Chondrocyte (in vitro differentiated cells): ENCODE measurements at places on chromosomes 12 and 14. TPM values are rescaled to one million over a fixed set of nuclear protein-coding genes. Genes with fewer than 3 reads are reported as not detected.

SLC4A8 gene
- 2.4 to 5.4 TPM (median 2.7 TPM) in 3 replicates for total RNA-seq

ACOT4 gene
- 1.4 to 4.3 TPM (median 4.0 TPM) in 3 replicates for total RNA-seq

ZNF384 gene
- total RNA-seq: 50.7 to 56.2 TPM (median 55.1 TPM) in 3 replicates

TMEM121 gene
- total RNA-seq: 4.4 to 8.9 TPM (median 6.0 TPM) in 3 replicates

ARMH4 gene
- 22.7 to 30.4 TPM (median 23.3 TPM) in 3 replicates for total RNA-seq

DHRS1 gene
- 25.6 to 41.4 TPM (median 29.3 TPM) in 3 replicates for total RNA-seq

KLRC3 gene
- not detected in 3 replicates for total RNA-seq

DNA sequence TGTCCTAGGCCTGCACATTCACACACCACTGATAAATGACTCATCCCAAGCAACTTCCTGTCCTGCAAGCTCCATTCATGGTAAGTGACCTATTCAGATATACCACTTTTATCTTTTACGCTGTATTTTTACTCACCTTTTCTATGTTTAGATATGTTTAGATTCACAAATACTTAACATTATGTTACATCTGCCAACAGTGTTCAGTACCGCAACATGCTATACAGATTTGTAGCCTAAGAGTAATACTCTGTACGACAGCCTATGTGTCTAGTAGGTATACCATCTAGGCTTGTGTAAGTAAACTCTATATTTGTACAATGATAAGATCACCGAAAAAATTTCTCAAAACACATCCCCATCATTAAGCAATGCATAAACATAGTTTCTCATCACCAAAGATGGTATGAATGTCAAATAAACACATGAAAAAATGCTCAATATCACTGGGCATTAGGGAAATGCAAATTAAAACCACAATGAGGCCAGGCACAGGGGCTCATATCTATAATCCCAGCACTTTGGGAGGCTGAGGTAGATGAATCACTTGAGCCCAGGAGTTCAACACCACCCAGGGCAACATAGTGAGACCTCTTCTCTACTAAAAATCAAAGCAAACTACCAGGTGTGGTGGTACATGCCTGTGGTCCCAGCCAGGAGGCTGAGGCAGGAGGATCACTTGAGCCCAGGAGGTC, 20.7 kb downstream of the ATXN2 start:
- H3K4me3 ChIP-seq: no peak overlapping the region
- peak overlapping the region; percentile 65 for H3K27ac ChIP-seq
- DNase-seq: no peak

- no peaks in the 10 kb centered on the region for H3K36me3 ChIP-seq
- no peak overlapping the region for H3K4me3 ChIP-seq
- DNase-seq: no peak
- H3K27me3 ChIP-seq: no peaks in the 10 kb centered on the region
- H3K4me1 ChIP-seq: peaks cover 3% of the 10 kb centered on the region
Measured at GRCh38 chr12:13033476-13033875, 10.7 kb upstream of the FAM234B start.

GRCh38 chr14:90517076-90517841, 120.4 kb downstream of the CALM1 start:
- no peak for DNase-seq
- H3K4me3 ChIP-seq: no peak overlapping the region
- H3K4me1 ChIP-seq: peaks cover 15% of the 10 kb centered on the region

- peaks cover 2% of the 10 kb centered on the region for H3K36me3 ChIP-seq
- peaks cover 17% of the 10 kb centered on the region for H3K4me1 ChIP-seq
- H3K27me3 ChIP-seq: no peaks in the 10 kb centered on the region
- H3K27ac ChIP-seq: peak overlapping the region; percentile 68
- DNase-seq: no peak
Measured at GRCh38 chr12:130288691-130289090, 49.0 kb upstream of the PIWIL1 start.

GRCh38 chr14:71734885-71735284, 197.3 kb upstream of the RGS6 start:
- H3K27ac ChIP-seq: no peak overlapping the region
- H3K36me3 ChIP-seq: peaks cover 56% of the 10 kb centered on the region
- H3K4me1 ChIP-seq: peaks cover 27% of the 10 kb centered on the region
- no peak overlapping the region for H3K4me3 ChIP-seq
- no peaks in the 10 kb centered on the region for H3K27me3 ChIP-seq
- no peak for DNase-seq

- peaks cover 2% of the 10 kb centered on the region for H3K27me3 ChIP-seq
- no peak overlapping the region for H3K4me3 ChIP-seq
- H3K27ac ChIP-seq: no peak overlapping the region
- no peaks in the 10 kb centered on the region for H3K36me3 ChIP-seq
Measured at GRCh38 chr14:25396128-25396527, 346.2 kb upstream of the STXBP6 start.

- peaks cover 3% of the 10 kb centered on the region for H3K4me1 ChIP-seq
- H3K27ac ChIP-seq: no peak overlapping the region
- no peak overlapping the region for H3K4me3 ChIP-seq
- H3K36me3 ChIP-seq: peaks cover 1% of the 10 kb centered on the region
- H3K27me3 ChIP-seq: peaks cover 35% of the 10 kb centered on the region
- DNase-seq: no peak
Measured at GRCh38 chr14:104337351-104337750, 199.0 kb downstream of the KIF26A start.

GRCh38 chr14:87852107-87852506, 140.9 kb downstream of the GALC start:
- H3K4me3 ChIP-seq: no peak overlapping the region
- H3K27me3 ChIP-seq: no peaks in the 10 kb centered on the region
- H3K36me3 ChIP-seq: no peaks in the 10 kb centered on the region
- no peaks in the 10 kb centered on the region for H3K4me1 ChIP-seq
- H3K27ac ChIP-seq: no peak overlapping the region

DNA sequence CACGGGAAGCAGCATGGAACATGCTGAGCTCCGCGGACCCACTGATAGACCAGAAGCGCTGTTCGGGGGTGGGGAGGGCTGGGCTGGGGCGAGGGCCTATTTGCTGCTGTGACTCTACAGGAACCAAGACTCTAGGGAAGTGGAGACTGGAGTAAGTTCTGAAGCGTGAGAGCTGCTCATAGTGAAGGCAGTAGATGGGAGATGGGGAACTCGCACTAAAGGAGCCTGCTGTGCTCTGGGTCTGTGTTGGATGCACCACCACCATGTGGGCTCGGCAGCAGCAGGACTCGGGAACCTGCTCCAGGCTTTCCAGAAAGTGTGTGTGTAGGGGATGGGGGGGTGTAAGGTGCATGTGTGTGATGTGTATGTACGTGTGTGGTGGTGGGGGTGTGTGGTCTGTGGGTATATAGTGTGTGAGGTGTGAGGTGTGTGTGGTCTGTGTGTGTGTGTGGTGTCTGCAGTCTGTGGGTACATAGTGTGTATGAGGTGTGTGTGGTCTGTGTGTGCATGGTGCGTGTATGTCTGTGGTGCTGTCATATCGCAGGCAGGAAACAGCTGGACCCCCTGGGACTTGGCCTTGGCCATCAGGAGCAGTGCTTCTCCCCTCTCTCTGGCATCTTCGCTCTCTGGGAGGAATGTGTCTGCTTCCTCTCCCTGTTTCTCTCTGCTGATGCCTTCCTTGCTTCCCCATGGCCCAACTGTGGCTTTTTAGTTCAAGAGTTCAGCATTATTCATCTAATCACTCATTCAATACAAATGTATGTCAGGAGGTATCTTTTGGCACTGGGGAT, 378.9 kb downstream of the FUT8 start:
- no peak overlapping the region for H3K4me3 ChIP-seq
- no peak for DNase-seq
- H3K4me1 ChIP-seq: no peaks in the 10 kb centered on the region

- no peak overlapping the region for H3K4me3 ChIP-seq
- H3K36me3 ChIP-seq: no peaks in the 10 kb centered on the region
- no peaks in the 10 kb centered on the region for H3K27me3 ChIP-seq
- peaks cover 37% of the 10 kb centered on the region for H3K4me1 ChIP-seq
- no peak for DNase-seq
Measured at GRCh38 chr14:22314183-22314820, 274.7 kb downstream of the DAD1 start.

DNA sequence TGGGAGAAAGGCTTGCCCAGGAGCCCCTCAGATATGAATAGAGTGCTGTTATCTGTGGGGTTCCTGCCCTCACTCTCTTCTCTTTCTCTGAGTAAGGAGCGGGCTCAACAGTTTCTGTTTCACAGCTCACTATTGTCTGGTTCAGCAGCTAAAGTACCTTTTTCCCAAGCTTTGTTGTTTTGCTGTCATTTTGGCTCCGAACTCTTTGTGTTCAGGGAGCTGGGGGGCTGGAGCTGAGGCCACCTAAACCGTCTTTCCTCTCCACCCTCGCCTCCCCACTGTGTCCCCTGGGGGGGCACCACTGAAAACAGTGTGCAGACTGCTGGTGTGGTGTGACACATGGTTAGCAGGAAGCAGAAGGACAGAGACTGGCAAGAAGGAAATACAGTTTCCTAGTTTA, 51.4 kb downstream of the FBXW8 start:
- H3K4me3 ChIP-seq: no peak overlapping the region
- no peaks in the 10 kb centered on the region for H3K27me3 ChIP-seq
- H3K4me1 ChIP-seq: peaks cover 18% of the 10 kb centered on the region
- DNase-seq: no peak
- H3K36me3 ChIP-seq: peaks cover 16% of the 10 kb centered on the region

DNA sequence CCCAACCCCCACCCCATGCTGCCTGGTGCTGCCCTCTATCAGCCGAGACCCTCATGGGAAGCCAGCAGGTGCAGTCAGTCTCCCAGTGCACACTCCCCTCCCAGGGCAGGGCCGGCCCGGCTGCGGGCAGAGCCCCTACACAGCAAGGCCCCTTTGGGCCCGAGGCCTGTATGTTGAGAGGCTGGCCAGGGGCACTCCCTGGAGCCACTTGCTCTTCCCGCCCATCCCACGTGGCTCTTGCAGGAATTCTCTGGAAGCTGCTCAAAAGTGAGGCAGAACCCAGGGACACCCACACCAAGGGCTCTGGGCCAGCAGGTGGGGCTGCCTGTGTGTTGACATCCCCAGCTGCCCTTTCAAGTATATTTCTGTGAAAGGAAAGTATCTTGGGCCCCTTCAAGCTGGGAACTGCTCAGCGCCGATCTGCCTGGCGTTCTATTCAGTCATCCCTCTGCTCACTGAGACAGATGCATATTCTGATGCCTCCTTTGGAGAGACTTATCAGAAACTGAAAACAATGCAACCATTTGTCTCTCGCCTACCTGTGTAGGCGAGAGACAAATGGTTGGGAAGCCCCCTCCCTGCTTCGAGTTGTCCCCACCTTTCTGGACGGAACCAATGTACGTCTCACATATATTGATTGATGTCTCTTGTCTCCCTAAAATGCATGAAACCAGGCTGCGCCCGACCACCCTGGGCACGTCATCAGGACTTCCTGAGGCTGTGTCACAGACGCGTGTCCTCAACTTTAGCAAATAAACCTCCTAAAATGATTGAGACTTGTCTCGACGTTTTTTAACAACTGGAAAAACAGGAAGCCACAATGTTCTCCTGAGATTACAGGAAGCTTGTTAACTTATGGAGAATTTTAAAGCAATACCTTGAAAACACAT, 6.0 kb downstream of the GPR132 start:
- no peak for DNase-seq
- no peaks in the 10 kb centered on the region for H3K36me3 ChIP-seq
- H3K4me1 ChIP-seq: peaks cover 3% of the 10 kb centered on the region
- no peak overlapping the region for H3K27ac ChIP-seq
- no peak overlapping the region for H3K4me3 ChIP-seq
